Fibroblast of the conjunctiva (primary cell): ENCODE measurements at places on chromosomes 1 and 21.
A peak's percentile ranks its signal among the peaks of the same experiment; 100 is the strongest.

GRCh38 chr1:181345146-181345545 lies 138.2 kb upstream of the CACNA1E start:
- no peak for DNase-seq

DNA sequence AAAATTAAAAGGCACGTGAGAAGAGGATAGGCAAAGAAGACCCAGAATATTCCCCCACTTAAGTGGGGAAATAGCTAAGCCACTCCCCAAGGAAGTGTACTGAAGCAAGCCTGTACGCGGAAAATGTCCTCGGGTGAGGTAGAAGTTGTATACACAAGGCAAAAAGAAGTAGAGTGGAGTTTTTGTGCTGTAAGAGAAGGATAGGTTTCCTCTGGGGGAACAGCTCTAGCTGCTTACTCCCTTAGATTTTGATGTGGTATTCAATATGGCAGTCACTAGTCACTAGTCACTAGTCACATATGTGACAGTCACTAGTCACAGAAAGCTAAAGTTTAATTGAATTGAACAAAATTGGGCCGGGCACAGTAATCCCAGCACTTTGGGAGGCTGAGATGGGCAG lies 7.6 kb downstream of the TXNIP start:
- DNase-seq = no peak

DNA sequence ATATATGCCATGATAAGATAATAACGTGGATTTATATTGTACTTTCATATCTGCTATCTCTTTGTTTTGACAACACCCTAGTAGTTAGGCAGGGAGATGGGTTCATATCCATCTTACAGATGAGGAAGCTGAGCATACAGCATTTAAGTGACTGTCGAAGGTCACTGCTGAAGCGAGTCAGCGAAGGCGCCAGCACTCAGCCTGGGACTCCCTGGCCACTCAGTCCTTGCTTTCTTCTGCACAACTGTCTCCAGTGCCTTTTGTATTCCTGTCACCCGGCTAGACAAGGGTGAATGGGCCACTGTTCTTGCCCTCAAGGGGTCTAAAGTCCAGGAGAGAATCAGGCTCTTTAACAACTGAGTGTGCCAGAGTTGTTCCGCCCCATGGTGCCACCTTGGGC lies 3.1 kb downstream of the ARHGEF10L start:
- DNase-seq = no peak

- no peak for DNase-seq
These were observed 239.1 kb downstream of the RERE start for GRCh38 chr1:8578132-8578877.

- no peak for DNase-seq
These were observed 55.6 kb downstream of the CLSTN1 start for GRCh38 chr1:9767964-9768668.

DNA sequence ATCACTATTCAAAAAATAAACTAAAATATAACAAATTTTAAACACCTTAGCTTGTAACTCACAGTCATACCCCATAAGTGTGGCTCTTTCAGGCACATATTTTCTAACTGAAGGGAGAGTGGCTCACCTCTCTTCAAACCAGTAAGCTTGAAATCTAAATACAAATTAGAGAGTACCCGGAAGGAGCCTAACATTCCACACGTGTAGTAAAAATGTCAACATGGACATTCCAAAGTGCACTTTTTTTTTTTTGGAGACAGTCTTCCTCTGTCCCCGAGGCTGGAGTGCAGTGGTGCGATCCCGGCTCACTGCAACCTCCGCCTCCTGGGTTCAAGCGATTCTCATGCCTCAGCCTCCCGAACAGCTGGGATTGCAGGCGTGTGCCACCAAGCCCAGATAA lies 275.6 kb upstream of the ADGRL2 start:
- DNase-seq = no peak

DNA sequence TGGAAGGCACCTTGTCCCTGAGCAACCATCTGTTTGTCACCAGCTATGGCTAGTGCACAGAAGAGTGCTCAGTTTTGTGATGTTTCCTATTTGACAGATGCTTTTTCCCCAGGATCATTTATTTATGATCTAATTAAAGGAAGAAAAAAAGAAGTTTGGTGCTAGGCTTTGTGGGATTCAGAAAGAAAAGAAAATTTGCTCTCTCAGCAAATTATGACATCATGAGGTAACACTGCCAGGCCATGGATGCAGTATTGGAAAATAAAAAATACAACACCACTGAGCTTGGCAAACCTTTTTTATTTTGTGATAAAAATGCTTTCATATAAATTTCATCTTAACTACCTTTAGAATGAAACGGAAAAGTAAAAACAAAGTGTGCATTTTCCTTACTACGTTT lies 15.5 kb upstream of the ADAM30 start:
- no peak for DNase-seq

DNA sequence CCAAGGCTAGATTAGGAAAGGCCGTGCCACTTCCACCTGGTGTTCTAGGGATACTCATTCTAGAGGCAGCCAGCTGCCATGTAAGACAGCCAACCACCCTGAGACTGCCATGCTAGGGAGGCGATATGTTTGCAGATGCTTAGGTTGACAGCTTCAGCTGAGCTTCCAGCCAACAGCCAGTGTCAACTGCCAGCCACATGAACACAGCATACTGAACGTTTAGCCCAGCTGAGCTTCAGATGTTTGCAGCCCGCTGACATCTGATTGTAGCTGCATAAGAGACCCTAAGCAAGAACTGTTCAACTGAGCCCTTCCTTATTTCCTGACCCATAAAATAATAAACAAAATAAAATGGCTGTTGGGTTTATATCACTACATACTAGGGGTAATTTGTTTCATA lies 5.0 kb upstream of the KCNC4 start:
- DNase-seq = no peak

DNA sequence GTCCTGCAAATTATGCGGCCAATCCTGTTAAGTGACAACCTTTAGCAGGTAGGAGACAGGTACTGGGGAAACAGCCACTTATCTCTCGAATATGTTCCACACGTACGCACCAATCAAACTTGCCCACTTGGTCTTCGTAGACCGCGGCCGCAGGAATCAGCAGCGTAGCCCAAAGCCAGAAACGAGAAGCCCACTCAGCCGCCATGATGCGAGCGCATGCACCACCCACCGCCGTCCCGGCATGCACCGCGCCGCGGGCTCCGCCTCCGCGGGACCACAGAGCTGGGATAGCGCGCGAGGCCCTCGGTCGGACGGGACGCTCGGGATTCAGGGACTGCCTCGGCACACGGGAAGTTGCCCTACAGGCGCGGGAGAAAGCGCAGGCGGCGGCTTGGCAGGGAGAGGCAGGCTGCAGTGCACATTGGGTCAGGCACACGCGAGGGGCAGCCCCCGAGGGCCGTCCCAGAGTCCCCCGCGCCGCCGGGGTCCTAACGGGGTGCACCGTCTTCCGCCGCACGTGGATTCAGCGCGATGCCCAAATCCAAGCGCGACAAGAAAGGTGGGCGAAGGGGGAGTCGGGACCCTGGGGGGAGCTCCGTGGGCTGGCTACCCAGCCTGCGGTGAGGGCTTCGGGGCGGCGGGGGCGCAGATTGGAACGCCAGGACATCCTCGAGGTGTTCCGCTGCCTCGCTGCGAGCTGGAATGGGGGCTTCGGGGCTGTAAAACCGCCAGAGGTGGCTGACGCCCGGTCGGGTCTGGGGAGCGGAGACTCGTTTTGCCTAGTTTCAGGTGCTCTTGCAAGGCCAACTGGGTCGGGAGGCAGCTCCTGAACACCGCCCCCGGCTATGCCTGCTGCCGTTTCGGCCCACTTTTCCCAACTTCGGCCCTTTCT lies at the start of the genes EMC1 and MRTO4:
Gene EMC1, minus strand, starts transcription at position 220 of the 892 bp plus-strand sequence. Its CDS starts 15 bp downstream, at position 205.
Gene MRTO4, plus strand, starts transcription at position 501 of the 892 bp plus-strand sequence. Its CDS starts 31 bp downstream, at position 532.
- DNase-seq = peak; percentile 43

DNA sequence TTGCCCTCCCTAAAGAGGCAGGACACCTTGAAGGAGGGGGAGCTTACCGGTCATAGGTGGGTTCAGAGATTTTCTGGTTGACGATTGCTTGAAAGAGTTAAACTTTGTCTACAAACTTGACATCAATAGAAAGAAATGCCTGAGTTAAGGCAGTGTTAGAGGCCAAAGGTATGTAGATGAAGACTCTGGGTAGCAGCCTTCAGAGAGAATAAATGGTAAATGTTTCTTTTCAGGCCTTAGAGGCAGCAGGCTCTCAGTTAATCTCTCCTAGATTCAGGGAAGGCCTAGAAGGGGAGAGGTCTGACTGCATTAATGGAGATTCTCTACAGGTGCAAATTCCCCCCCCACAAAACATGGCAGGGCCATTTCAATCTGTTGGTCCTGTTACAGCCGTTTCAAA lies 27.7 kb downstream of the MX1 start:
- no peak for DNase-seq

DNA sequence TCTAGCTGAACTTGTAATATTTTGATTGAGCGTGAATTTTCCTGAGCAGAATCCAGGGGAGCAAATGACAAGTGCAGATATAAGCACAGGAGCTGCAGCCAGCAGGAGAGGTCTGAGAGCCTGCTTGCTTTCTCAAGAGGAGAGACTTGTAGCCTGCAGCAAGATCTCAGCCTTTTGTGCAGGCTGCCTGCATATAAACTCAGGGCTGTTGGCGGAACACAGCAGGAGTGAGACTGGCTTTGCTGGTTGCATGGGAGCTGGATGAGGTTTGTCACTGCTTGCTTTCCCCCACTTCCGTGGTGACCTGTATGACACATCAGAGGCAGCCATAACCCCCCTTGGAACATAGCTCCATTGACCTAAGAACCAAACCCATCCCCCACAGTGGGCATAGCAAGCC lies 725.4 kb upstream of the RGS18 start:
- no peak for DNase-seq

GRCh38 chr1:174812656-174813055 lies 187.1 kb upstream of the CACYBP start:
- no peak for DNase-seq

GRCh38 chr21:42404539-42404938 lies 837 bp downstream of the UBASH3A start:
- no peak for DNase-seq

- DNase-seq = no peak
These were observed 46.0 kb downstream of the KCNK2 start for GRCh38 chr1:215128504-215128903.

DNA sequence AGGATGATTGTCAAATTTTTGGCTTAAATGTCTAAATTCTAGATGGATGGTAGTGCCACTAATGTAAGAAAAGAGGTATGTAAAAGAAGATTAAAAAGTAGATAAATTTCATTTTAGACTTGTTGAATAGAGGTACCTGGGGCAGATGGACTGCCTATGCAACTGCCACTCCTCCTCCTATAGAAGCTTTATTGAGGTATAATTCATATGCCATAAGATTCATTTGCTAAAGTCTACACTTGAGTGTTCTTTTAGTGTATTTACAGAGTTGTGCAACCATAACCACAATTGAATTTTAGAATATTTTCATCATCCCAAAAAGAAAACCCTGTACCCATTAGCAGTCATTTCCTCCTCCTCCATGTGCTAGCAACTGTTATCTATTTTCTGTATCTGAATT lies 70.6 kb downstream of the FNBP1L start:
- DNase-seq = no peak

- peak; percentile 82 for DNase-seq
These were observed 586 bp downstream of the CHI3L2 start for GRCh38 chr1:111227851-111228747.

- DNase-seq = no peak
These were observed 729.0 kb upstream of the BRINP3 start for GRCh38 chr1:191206513-191207207.

GRCh38 chr1:173064011-173064410 lies 13.3 kb upstream of the TNFSF18 start:
- no peak for DNase-seq

- no peak for DNase-seq
These were observed 3.2 kb downstream of the GPR3 start for GRCh38 chr1:27395441-27396195.

DNA sequence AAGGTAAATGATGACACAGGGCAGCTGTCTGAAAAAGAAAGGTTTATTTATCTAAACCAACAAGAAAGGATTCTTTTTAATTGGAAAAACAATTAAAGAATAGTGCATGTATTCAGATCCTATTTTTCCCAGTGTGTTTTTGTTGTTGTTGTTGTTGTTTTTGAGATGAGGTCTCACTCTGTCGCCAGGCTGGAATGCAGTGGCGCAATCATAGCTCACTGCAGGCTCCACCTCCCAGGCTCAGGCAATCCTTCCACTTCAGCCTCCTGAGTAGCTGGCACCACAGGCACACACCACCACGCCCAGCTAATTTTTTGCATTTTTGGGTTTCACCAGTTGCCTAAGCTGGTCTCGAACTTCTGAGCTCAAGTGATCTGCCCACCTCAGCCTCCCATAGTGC lies 22.1 kb downstream of the NEK2 start:
- no peak for DNase-seq

DNA sequence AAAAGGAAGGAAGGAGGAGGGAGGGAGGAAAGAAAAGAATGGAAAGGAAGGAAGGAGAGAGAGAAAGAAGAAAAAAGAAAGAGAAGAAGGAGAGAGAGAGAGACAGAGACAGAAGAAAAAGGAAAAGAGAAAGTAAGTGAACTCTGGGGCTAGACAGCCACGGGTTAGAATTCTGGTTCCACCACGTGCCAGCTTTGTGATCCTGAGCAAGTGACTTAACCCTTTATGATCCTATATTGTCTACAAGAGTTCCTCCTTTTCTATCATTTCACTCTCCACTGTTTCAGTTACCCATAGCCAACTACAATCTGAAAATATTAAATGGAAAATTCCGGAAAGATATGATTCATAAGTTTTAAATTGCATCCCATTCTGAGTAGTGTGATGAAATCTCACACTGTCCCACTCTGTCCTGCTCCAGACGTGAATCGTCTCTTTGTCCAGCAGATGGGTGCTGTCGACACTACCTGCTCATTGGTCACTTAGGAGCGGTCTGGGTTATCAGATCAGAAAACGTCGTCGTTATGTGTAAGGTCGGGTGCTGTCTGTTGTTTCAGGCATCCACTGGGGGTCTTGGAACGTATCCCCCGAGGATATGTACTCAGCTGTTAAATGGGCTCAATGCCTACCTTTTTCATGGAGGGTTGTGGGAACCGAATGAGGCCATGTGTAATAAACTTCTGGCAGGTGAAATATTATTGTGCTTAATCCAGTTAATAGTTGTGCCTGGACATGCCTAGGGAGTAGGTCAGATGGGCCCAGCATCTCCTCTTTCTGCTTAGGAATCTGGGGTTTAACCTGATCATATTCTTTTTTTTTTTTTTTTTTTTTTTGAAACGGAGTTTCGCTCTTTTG lies 19.1 kb downstream of the TMEM51 start:
- DNase-seq = no peak

GRCh38 chr1:85438353-85438752 lies 26.6 kb downstream of the DDAH1 start:
- no peak for DNase-seq

GRCh38 chr1:224045556-224045955 lies 68.4 kb upstream of the FBXO28 start:
- DNase-seq = no peak

DNA sequence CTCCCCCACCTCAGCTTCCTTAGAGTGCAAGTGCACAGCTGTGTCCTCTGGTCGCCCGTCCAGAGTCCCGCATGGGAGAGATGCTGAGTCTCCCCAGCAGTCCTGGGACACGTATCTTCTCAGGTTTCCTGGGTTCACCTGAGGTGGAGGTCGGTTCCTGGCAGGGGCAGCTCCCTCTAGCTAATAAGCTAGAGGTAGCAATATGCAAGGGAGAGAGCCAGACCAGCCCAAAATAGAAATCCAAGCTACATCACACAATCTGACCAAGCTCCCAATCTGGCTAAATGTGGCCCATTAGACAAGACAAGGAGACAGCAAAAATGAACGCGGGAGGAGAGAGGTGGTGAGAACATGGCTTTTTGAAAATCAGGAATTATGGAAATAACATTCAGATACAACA lies 30.9 kb upstream of the CADM3 start:
- DNase-seq = no peak
